ENCODE measurements at places on chromosomes 6 and 20. TPM values are rescaled to one million over a fixed set of nuclear protein-coding genes. Genes with fewer than 3 reads are reported as not detected.

The TMEM151B gene
- total RNA-seq, result 15.5 TPM

The ACSS1 gene
- total RNA-seq, result 2.6 TPM

GRCh38 chr6:155417454-155417853 is 38.2 kb downstream of the NOX3 start:
- H3K36me3 ChIP-seq, result no peaks in the 10 kb centered on the region
- no peak overlapping the region for H3K4me3 ChIP-seq
- H3K27ac ChIP-seq, result no peak overlapping the region
- peaks cover 2% of the 10 kb centered on the region for H3K4me1 ChIP-seq

DNA sequence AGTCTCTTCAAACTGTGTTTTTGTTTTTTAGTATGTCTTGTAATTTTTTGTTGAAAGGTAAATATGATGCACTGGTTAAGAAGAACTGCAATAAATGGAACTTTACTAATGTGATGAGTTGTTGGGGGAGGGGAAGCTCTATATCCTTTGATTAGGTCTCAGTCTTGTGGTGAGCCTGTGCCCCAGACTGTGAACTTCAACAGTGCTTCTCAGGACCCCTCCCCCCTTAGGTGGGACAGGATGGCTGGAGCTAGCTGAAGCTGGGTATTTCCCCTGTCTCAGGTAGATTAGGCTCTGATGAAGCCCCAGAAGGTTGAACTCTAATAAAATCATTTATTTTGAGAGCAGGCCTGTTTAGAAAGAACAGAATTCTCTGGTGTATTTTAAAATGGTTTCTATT is 31.4 kb upstream of the TASP1 start:
- no peak overlapping the region for H3K27ac ChIP-seq
- H3K4me3 ChIP-seq, result no peak overlapping the region
- DNase-seq, result peak; percentile 28
- no peaks in the 10 kb centered on the region for H3K27me3 ChIP-seq

- no peaks in the 10 kb centered on the region for H3K27me3 ChIP-seq
- no peaks in the 10 kb centered on the region for H3K36me3 ChIP-seq
- H3K4me1 ChIP-seq, result peaks cover 5% of the 10 kb centered on the region
- DNase-seq, result no peak
- H3K27ac ChIP-seq, result no peak overlapping the region
Observed at GRCh38 chr6:39339096-39339867, 16.8 kb upstream of the KCNK16 start.

Measured in H1 (cell line).